Anterior cingulate cortex (tissue), 58 donors: ENCODE measurements at places on chromosomes 4 and X.

- DNase-seq = no peak
These were observed 629.6 kb upstream of the HTR2C start for GRCh38 chrX:113954297-113954696.

DNA sequence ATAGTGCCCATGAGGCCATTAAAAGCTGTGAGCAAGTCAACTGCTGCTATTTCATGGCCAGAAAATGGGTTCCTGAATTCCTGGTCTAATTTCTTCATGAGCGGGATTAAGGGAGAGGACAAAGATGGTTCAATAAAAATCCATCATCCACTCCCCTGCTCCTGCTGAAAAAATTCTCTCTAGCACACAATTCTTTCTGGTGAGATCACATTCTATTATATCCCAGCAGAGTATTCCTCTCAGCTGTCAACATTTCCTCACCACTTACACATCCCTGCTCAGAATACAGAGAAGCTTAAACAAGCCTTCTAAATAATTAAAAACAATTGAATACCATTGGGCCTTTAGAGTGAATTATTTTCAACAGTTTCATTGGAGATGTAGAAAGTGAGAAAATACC is 9.5 kb downstream of the CT47C1 start:
- DNase-seq = no peak

DNA sequence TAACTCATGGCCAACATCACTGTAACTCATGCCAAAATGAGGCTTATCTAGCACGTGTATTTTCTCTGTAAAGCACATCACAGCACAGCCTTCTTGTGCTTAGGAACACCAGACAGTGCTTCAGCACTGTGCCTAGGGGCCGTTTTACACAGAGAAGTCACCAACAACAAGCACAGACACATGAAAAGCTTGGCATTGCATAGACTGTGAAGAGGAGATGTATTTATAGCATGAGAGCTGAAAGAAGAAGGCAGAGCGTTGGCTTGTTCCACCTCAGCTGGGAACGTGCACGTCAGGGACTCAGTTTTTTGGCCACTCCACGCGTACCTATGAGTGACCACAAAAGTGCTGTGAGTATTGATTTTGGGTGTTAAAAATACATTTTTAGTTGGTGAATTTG is 116.3 kb upstream of the SFRP2 start:
- DNase-seq = no peak

GRCh38 chr4:140666889-140667614 is 89.1 kb downstream of the TBC1D9 start:
- DNase-seq = no peak

- DNase-seq = no peak
These were observed 29.5 kb upstream of the MAP3K15 start for GRCh38 chrX:19544693-19545305.

DNA sequence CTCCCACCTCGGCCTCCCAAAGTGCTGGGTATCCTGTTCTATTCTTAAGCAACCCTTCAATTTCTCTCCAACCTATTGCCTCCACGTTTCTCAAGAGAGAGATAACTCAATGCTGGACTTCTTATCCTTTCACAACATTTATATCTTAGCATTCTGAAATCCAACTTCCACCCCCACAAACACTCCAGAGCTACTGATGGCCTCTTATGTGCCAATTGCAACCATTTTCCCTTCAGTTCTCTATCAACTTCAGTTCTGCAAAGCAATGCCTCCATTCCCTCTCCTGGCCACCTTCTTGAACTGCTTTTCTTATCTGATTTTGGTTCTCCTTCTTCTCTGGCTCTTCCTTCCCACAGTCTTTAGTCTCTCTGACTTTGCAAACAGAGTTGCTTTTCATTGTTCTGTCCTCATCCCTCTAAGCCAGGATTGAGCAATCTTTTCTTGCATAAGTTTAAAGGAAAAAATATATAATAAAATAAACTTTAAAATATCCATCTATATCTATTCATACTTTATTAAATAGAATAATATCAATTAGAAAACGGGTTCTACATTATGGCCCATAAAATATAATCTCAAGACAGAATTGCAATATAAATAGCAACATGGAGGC is 3.6 kb upstream of the STBD1 start:
- no peak for DNase-seq

GRCh38 chr4:55396308-55397125 is 760 bp downstream of the TMEM165 start:
- no peak for DNase-seq

GRCh38 chr4:168867128-168867527 is 142.9 kb downstream of the CBR4 start:
- no peak for DNase-seq

DNA sequence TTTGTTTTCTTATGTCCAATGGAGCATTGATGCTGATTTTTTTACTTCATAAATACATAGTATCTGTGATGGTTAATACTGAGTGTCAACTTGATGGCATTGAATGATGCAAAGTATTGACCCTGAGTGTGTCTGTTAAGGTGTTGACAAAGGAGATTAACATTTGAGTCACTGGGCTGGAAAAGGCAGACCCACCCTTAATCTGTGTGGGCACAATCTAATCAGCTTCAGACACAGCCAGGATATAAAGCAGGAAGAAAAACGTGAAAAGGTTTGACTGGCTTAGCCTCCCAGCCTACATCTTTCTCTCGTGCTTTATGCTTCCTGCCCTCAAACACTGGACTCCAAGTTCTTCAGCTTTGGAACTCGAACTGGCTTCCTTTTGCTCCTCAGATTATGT is 230.6 kb upstream of the SPRY1 start:
- DNase-seq = no peak

DNA sequence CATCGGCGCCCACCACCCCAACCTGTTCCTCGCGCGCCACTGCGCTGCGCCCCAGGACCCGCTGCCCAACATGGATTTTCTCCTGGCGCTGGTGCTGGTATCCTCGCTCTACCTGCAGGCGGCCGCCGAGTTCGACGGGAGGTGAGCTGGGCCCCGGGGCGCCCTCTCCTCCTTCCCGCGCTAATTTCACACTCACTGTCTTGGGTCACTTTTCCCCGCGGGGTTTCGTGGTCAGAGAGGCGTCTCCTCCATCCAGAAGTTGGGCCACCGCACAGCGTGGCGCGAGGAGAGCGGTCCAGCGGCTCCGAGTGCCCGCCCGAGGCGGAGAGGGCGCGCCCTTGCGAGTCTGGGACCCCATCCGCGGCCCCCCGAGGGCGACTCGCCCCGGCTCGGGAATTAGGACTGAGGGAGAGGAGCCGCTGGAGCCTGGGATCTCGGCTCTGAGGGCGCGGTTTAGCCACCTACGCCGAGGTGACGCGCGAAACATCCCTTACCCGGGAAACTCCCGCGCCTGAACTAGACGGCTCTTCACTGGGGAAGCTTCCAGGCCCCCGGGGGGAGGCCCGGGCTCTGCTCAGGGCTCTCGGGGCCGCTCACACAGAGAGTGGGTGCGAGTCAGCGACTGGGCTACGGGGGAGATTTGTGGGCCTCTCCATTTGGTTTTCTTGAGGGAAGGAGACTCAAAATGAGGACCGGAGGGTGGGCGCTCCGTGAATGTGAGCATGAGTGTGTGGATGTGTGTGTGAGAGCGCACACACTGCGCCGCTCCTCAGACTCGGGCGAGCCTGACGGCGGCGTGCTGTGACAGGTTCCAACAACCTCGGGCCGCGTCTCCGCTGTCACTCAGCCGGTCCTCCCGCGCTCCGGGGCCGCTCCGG is 551 bp downstream of the NPNT start:
- no peak for DNase-seq

DNA sequence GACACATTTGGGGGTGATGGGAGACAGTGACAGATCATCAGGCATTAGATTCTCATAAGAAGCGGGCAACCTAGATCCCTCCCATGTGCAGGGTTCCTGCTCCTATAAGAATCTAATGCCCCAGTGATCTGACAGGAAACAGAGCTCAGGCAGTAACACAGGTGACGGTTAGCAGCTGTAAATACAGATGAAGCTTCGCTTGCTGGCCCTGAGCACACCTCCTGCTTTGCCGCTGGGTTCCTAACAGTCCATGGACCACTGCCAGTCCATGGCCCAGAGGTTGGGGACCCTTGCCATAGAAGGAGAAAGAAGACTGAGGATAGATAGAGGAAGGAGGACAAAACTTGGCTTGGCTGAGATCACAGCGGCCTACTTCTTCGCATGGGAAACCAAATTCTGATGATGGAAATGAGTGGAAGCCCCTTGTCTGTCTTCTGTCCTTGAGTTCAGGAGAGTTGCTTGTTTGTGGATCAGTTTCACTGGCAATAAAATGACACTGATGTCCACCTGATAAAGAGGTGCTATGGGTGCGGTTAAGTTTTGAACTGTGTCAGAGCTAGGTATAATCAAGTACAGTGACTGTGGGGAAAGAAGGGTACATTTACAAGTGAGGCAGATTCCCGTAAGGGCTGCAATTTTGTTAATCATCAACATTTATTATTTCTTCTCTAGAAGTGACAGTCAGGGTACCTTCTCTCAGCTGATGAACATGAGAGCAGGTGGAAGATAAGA is 1.7 kb upstream of the TIFA start:
- no peak for DNase-seq

DNA sequence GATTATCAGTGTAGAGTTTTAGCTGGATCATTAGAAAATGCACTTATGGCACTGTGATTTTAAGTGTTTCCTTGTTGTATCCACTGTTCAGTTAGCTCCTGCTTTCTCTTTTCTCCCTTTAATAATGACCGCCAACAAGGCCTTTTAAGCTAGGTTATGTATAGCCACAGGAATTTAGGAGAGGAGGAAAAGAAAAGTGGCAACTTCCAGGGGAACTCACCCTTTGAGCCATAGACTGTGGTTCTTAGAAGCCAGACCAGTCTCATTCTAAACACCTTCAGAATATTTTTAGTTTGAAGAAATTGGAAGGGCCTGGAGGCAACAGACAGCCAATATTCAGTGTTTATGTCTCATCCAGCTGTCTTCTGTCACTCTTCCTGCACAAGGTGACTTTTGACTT is 6.1 kb downstream of the FGF2 start:
- no peak for DNase-seq

DNA sequence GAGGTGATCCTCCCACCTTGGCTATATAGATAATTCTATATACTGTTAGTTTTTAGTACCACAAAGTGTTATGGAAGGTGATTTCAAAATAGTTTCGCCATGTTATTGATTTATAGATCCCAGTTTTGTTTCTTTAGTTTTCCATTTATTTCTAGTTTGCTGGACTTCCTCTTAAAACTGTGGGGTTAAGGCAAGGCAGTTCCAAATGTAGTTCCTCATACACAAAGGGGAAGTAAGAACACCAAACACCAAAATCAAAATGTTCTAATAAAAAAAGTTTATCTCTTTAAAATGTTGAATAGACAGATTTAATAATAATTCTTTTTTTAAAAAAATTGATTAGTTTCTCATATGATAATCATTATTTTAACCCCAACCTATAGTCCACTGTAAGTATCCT is 6.8 kb upstream of the CISD2 start:
- no peak for DNase-seq

DNA sequence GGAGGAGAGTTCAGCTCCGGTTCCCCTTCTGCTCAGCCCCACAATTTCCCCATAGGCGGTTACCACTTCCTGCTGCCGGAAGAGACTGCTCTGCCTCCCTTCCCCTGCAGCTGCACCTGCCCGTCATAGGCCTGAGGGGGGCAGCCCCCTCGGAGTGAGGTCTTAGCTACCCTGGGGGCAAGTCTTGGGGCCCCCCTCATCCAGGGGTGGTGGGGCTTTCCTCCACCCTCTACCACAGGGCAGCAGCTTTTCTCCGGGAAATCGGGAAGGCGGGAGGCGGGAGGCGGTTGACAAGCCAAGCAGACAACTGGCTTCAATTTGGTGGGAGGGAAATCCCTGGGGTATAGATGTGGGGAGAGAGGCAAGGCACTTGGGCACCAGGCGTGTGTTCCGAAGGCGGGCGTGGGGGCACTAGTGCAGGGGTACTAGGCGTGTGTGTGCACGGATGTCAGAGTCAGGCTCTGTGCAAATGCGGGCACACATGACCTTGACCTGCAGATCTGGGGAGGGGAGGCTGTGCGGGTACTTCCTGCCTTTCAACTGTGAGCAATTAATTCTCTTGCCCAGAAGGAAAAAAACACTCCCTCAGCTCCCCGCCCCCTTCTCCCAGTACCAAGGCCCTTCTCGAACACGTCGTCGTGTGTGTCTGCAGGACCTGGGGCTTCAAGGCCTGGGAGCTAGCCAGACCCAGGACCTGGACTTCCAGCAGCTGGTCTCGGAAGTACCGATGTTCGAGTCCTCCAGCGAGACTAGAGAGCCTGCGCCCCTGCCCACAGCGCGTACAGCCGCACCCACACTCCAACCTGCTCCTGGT is 1.0 kb upstream of the ARHGAP4 start:
- peak; percentile 14 for DNase-seq

GRCh38 chr4:87120411-87121162 is 99.8 kb downstream of the KLHL8 start:
- DNase-seq = no peak

DNA sequence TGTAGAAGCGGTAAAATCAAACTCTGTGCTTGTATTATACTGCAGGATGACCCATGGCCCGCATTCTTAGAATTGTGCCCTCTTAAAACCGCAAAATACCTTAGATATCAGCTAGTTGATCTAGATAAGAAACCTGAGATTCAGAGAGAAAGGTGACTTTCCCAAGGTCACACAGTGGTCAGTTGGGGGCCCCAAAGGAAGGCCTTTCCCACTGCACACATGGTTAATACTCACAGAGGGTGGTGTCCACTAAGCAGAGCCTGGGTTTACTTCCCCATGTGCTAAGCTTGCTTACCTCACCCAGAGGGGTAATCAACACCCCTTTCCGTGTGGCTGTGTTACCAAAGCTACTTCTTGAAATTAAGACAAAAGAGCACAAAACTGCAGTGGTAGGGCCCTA is 66.3 kb downstream of the RBM47 start:
- DNase-seq = no peak

DNA sequence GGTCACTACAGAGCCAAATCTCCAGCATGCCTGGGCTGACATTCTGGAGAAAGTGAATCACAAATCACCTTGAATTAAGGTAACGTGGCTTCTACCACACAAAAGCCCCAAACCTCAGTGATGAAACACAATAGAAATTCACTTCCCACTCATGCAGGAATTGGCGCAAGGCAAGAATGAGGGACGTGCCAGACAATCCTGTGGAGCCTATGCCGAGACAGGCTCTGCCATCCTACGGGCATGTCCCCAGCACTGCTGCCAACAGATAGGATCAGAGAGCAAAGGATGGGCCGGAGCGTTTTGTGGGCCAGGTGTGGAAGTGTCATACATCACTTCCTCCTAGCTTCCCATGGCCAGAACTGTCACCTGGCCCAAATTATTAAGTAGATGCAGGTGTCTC is 118.0 kb downstream of the IRF2 start:
- DNase-seq = no peak
